ENCODE measurements at places on chromosomes 16 and 17.

DNA sequence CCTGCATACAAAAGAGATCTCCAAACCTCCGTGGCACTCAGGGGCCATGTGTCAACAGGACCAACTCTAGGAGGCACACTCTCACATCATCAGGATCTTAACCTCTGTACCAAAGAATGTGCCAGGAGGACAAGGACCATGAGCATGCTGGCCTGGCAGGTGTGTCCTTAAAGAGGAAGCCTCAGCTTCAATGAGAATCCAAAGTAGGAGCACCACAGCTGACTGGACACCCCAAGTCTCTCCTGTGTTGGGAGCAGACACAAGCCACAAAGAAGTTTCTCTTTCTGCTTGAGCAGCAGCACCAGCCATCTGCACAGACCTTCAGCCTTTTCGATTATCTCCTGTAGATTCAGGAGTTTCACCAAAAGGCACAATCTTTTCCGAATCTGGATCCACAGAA, 1734.5 kb downstream of the TP53TG3F start:
- DNase-seq: no peak

GRCh38 chr16:1565083-1565805, 31.8 kb downstream of the TMEM204 start:
- DNase-seq: no peak

DNA sequence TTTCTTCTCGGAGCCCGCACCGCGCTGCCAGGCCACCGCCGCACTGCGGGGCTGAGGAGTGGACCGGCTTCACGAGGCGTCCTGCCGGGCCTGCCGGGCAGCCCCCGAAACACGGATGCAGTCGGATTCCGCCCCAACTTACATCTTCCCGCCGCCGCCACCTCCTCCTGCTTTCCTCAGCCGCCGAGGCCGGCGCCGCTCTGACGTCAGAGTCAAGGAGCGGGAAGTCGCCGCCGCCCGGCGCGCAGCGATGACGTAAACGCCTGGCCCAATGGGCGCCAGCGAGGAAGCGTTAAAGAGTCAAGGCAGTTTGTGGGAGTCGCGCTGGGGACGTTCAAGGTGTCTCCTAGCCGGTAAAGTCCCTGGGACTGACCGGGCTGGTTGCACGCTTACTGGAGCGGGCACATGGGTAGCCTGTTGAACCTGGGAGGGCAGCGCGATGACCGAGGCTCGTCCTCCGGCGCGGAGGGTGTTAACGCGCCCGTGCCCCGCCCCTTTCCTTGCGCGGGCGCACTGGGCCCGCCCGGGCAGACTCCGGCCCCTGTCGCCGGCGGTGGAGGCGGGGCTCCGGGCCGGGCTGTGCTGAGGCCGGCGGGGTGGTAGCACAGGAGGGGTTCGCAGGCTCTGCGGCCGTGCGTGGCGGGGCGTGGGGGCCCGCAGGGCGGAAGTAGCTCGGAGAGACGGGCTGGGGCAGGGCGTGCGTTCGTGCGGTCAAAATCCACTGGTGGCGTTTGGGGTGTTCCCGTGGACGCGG, at the start of gene RNPS1:
Gene RNPS1 (minus strand): TSS at position 214 of the 754 bp plus-strand sequence. CDS start 3,483 bp downstream, outside the sequence.
- DNase-seq: peak; percentile 93

- DNase-seq: no peak
Measured at GRCh38 chr16:49650603-49651002, 205.3 kb downstream of the ZNF423 start.

- no peak for DNase-seq
Measured at GRCh38 chr17:15349119-15349518, 7.7 kb upstream of the TEKT3 start.

- DNase-seq: no peak
Measured at GRCh38 chr16:87678618-87679017, 76.3 kb downstream of the JPH3 start.

- no peak for DNase-seq
Measured at GRCh38 chr17:63024716-63025115, 58.7 kb downstream of the TANC2 start.

DNA sequence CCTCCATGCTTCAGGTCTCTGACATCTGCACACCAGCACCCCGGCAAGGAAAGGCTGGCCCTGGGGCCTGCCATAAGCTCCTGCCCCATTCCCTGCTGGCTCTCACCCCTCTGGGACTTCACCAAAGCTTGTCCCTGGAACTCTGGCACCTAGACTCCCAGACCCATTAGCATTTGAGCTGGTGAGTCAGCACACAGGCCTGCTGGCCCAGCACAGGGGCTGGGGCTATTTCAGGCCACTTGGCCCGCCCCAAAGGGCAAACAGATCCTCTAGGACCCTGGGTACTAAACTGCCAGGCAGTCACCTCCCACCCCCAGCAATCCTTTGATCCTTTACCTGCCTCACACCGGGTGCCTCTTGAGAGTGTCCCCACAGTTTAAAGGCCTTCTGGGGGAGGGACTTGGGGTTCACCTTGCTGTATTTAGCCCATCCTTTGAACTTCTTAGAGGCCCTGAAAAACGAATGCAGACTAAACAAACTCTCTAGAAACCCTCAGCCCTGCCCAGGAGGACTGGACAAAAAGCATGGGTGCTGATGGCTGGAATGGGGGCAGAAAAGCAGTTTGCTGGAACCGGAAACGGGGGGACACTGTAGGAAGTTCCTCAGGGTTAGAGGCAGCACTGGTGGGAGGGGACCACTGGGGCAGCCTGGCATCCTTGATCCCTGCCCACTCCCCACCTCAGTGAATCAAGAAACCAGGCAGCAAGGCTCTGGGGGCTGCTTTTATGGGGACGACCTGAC, 3.2 kb upstream of the SAMD14 start:
- no peak for DNase-seq

- no peak for DNase-seq
Measured at GRCh38 chr16:55323637-55324271, at the start of gene IRX6. Gene IRX6, plus strand, starts transcription at chr16:55324203. Its CDS starts 889 bp downstream, at chr16:55325092.

DNA sequence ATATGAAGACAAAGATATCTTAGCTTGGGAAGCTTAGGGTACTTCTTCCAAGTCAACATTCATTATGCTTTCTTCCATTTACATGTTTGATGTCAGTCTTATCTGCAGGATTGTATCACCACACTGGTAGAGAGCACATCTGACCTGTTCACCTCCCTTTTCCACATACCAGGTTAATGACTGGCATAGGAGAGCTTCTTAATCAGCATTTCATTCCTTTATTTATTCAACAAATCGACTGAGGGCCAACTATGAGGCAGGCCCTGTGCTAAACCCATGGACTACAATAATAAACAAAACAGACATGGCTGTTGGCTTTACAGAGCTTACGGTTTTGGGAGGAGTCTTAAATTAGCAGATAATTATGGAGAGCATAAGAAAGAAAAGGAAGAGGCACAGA, 378.1 kb upstream of the CDH11 start:
- no peak for DNase-seq

GRCh38 chr16:13606804-13607203, 313.1 kb upstream of the ERCC4 start:
- no peak for DNase-seq

- no peak for DNase-seq
Measured at GRCh38 chr17:27206447-27206846, 87.5 kb upstream of the WSB1 start.

GRCh38 chr16:71448274-71448866, 6.5 kb upstream of the TLE7 start:
- DNase-seq: no peak

DNA sequence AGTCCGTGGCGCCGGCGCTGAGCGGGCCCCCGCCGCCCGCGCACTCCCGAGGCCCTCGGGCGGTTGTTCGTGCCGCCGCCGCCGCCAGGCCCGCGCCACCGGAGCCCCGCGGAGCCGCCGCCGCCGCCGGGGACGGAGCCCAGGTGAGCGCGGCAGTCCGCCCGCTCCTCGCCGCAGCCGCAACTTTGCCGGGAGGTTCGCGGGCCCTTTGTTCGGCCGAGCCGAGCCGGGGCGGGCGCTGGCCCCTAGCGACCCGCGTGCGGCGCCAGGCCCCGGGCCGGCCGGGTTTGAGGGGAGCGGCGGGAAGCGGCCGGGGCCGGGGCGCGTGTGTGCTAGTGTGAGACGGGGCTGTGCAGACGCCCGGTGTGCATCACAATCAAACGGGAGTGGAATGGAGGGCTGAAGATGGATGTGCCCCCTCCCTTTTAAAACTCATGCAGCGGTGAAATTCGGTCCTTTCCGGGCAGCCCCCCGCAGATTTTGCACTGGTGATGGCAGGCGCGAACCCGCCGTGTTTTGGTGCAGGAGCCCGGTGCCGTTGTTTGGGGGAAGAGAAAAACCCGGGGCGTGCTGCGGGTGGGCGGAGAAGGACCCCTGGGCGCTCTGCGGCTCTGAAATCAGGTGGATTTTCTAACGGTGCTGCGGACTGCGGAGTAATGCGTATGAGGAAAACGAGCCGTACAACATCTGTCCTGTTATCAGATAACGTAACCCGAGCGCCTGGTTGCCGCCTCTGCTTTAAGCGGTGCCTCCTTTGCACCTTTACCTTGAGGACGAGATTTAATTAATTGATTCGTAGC, 823 bp downstream of the TNRC6C start:
- DNase-seq: no peak

DNA sequence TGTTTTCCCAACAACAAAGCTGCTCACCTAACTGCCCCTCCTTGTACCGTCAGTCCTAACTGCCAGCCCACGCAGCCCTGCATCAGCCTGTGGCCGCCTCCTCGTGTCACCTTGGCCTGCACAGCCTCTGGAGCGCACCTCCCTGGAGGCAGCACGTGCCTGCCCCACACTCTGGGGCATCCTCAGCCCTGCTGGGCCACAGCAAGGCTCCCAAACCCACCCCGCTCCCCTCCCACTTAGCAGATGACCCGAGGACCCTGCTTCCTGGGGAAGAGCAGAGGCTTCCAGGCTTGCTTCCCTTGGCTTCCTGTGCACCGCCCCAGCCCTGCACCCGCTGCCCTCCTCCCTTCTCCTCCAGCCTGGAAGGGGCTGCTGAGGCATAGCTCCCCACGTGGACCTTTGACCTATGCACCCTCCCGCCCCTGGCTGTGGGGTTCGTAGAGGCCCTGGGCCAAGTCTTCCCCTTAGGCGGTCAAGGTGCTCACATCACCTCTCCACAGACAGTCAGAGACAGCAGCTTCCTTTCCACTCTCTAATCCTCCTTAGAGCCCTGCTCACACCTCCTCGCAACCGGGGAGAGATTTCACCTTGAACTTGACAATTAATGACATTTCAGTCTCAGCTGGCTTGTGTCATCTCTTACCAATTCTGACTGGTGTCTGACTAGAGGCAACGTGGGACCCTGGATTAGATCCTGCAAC, 115.0 kb downstream of the MGAT5B start:
- DNase-seq: no peak

- no peak for DNase-seq
Measured at GRCh38 chr16:22001591-22001990, 675 bp upstream of the PDZD9 start.

- no peak for DNase-seq
Measured at GRCh38 chr17:74773871-74774286, 2.3 kb downstream of the NAT9 start.

DNA sequence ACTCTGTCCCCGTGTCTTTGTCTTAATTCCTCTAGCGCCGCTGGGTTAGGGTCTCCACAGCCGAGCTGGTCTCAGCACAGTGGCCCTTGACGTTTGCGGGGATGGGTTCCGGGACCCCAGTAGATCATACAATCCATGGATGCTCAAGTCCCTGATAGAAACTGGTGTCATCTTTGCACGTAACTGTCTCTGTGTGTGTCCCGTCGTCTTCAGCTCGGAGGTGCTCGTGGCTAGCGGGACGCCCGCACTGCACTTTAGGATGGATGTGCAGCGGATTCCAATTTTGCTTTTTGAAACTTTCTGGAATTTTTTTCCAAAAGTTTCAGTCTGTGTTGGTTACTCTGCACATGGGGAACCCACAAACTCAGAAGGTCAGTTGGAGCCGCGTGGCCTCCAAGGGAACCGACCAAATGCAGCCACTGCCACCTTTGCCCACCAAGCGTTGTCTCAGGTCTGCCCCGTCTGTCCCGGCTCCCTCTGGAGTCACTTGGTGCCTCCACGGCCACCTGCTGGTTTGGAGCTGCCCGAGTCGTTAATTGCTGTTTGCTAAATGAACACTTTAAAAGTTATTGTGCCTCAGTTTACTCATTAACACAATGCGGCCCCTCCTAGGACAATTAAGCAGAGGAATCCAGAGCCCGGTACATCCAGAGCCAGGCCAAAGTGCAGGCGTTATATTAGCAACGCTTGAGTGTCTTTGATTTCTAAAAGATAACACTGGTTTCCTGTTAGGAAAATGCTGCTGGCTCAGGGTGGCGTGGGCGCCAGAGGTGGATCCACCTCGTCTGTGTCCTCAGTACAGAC, 5.3 kb upstream of the DPEP1 start:
- DNase-seq: no peak

DNA sequence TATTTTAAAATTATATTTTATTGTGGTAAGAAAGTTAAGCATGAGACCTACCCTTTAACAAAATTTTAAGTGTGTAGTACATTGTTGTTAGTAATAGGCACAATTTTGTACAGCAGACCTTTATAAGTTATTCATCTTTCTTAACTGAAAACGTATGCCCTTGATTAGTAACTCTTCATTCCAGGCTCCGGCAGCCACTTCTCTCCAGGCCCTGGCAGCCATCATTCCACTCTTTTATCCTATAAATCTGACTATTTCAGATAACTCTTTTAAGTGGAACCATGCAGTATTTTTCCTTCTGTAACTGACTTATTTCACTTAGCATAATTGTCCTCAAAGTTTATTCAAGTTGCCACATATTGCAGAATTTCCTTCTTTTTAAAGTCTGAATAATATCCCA, 348.2 kb downstream of the CDH11 start:
- DNase-seq: no peak

- DNase-seq: no peak
Measured at GRCh38 chr17:35238821-35239220, 4.1 kb upstream of the SLFN5 start.

DNA sequence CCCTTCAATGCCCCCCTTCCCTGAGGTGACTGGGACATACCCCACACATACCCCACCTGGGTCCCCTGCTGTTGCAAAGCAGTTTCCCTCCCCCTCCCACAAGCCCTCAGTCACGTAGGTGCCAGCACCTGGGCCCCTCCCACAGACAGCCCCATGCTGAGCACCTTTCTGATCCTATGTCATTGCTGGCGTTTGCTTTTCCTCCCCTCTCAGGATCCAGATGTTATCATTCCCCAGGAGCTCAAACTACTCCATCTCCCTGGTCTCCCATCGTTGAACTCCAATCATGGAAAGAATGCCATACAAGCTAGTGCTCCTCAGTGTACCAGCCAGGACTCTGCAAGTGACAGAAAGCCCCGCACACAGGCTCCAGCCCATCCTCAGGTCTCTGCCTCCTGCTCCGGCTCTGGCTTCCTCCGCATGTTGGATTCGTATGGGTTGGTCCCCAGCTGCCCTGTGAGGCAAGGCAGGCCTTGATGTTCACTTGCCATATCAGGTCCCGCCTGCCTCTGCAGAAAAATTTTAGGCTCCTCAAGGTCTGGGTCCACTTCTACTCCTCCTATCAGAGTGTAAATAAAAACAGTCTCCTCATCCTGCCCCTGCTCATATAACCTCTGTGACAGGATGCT, 31.4 kb upstream of the MED9 start:
- no peak for DNase-seq

- DNase-seq: no peak
Measured at GRCh38 chr16:78519896-78520295, 420.4 kb downstream of the WWOX start.

DNA sequence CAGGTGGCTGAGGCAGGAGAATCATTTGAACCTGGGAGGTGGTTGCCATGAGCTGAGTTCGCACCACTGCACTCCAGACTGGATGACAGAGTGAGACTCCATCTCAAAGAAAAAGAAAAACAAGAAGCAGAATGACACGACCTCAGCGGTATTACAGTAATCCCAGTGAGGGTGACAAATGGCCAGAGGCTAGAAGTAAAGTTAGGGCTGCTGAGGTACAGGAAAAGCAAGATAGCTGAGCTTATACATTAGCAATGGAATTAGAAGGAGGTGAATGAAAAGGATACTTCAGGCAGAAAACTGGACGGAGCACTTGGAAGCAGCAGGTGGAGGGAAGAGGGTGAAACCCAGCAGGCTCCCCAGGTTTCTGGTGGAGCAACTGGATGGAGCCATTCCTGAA, 26.1 kb upstream of the AMZ2 start:
- DNase-seq: no peak

All from dorsolateral prefrontal cortex (tissue), 122 donors.